DMS 273 treated with DMSO at 0.1 percent for 48 hours (cell line): ENCODE measurements at places on chromosomes 3 and 15.

DNA sequence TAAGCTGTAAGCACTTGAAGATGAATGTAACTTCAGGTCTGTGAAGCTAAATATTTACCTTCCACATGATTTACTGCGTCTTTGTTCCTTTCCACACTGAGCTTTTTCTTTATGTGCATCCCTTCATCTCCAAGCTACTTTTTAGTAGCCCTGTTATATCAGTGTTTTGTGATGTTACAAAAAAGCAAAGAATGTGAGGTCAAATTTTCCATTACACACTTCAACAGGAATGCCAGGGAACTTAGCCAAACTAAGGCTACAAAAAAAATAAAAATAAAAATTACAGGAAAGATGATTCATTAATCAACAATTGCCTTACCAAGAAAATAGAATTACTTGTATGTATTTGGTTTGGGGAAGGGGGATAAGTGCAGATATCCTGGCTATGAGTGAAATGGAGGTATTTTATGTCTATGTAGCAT is 73.0 kb downstream of the FILIP1L start:
- DNase-seq, result no peak

DNA sequence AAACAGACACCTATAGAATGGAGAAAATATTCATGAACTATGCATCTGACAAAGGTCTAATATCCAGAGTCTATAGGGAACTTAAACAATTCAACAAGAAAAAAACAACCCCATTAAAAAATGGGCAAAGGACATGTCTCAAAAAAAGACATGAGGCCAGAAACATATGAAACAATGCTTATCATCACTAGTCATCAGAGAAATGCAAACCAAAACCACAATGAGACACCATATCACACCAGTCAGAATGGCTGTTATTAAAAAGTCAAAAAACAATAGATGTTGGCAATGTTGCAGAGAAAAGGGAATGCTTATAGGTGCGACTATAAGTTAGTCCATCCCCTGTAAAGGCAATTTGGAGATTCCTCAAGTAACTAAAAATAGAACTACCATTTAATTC is 11.4 kb upstream of the HDGFL3 start:
- no peak for DNase-seq

DNA sequence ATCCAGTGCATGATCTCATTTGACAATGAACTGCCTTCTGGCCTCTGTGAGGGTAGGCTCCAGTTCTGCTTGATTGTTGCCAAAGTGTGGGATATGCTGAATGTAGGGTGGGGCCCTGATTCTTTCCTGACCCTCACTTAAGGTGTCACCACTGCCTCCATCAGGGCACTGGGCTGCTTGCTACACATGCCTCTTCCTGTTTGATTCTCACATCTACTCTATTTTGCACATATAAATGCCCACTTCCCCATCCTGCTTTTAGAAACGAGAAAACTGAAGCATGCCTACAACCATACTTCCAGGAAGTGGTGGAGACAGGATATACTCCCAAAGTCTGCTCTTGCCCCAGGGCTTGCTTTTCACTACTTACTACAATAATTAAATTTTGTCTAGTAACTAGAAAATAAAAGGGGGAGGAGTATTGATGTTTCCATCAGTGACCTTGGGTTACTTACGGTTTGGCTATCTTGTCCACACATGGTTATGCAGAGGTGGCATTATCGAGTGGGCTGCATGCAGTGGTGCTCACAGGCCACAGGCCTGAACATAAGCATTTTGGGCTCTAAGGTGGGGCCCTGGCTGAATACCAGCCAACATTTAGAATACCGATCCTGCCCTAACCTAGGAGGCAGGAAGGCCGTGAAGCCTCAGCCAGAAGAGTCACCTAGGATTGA is 6.7 kb downstream of the ZDHHC3 start:
- no peak for DNase-seq

DNA sequence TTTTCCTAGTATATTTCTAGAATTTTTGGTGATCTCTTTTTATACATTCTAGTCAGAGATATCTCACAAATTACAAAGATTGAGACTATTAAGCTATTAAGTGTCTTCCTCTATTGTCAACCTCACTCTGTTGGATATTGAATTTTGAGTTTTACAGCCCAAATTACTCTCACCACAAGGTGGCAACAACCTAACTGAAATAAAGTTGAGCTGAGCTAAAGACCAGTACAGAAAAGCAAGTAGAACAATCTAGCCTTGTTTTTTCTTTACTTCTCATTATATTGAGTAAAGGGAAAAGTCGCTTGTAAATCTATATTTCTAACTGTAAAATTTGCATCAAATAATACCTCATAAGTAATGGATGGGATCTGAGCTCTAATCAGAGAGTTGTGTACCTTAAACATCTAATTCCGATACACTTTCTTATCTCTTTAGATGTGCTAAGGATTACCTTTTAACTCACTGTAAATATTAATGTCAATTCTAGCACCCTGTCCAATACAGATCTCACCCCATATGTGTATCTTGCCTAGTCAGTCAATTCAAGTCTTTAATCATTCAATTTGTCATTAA is 13.6 kb upstream of the COMMD2 start:
- DNase-seq, result no peak

DNA sequence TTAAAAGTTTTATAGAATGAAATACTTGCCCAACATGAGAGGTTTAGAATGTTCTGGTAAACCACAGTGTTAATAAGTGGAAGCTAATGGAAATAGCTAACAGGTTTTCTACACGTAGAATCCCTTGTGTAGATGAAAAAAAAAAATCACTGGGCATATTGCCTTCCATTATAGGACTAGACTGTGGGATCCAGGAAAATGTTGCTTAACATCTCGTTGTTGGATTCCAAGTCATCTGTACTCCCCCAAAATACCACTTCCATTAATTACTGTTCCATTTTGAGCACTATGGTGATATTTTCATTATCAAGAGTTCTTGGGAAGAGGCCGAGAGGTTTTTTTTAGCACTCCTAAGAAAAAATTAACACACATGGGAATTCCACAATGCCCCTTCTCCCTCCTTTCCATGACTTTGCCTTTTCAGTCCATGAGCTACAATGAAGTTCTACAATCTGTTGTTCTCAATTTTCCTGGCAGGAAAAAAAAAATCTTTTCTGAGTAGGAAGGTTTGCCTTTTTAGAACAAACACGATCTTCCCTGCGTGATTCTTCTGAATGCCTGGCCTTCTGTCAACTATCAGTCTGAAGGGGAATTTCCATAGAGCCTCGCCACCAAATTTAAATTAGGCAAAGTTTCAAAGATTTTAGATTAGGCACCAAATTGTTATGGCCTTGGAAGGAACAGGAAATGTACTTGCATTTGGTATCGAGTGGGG is 74.4 kb upstream of the CTDSPL start:
- DNase-seq, result no peak

DNA sequence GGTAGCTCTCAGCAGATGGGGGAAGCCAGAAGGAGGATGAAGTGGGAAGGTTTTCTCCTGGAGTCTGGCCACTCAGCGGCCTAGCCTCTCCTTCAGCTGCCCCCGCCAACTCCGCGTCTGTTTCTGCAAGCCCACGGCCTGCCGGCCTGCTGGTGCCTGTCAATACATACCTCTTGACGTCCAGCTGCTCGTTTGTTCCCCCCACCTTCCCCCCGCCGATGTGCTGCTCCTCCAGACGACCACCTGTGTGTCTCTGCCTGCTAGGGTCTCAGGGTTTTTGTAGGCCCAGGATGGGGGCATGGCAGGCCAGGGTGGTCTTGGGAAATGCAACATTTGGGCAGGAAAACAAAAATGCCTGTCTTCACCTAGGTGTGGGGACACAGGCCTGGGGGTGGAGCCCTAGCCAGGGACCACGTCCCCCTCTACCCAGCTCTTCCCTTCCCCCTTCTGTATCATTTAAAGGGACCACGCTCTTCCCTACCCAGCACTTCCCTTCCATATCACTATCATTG is 137.8 kb downstream of the ALCAM start:
- DNase-seq, result no peak

- DNase-seq, result no peak
Measured at GRCh38 chr3:185658504-185658912, 72.4 kb downstream of the SENP2 start.

- DNase-seq, result no peak
Measured at GRCh38 chr15:33182278-33182905, 12.1 kb downstream of the FMN1 start.

- no peak for DNase-seq
Measured at GRCh38 chr15:68316061-68316804, 38.7 kb downstream of the FEM1B start.

- DNase-seq, result no peak
Measured at GRCh38 chr15:54298396-54298795, 320.2 kb downstream of the UNC13C start.

GRCh38 chr15:87268675-87269074 is 987.9 kb downstream of the NTRK3 start:
- no peak for DNase-seq

GRCh38 chr15:90465930-90466567 is 63.7 kb upstream of the CRTC3 start:
- no peak for DNase-seq

GRCh38 chr3:71376503-71376902 is 207.0 kb downstream of the FOXP1 start:
- DNase-seq, result no peak

- no peak for DNase-seq
Measured at GRCh38 chr3:134476306-134476705, 9.5 kb downstream of the ANAPC13 start.

- no peak for DNase-seq
Measured at GRCh38 chr15:21268436-21268940, 171.8 kb downstream of the POTEB3 start.

DNA sequence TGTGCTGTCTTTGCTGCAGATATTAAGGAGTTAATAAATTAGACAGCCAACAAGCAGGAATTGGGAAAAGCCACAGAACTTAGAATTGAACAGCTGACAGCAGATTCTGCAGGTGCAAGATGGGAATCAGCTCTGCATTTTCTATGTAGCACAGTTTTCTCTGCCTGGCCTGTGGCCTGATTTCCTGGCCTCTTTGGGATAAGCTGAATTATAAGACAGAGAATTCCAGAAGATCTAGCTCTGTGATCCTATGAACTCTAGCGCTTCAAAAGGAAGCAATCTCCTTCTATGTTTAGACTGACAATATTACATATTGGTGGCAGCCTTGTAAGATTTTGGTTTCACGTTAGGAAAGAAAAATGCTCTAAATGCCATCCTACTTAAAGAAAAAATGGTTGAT is 24.0 kb upstream of the SOX2 start:
- DNase-seq, result no peak

DNA sequence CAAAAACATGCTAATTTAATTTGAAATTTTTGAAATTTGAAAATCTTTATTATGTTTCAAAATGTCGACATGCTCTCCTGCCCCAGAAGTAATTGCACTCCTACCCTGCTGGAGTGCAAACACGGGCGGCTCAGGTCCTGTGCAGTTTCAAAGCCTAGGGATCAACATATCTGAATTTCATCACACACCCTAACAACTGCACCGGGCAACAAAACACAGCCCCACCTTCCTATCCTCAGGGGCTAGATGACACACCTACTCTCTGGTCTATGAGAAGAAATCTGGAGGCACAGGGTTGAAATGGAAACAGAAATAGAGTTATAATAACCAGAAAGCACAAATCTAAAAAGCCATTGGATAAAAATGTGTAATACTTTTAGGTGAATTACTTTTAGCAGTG is 61.4 kb downstream of the BFSP2 start:
- DNase-seq, result no peak

- DNase-seq, result no peak
Measured at GRCh38 chr3:114272271-114272670, 21.6 kb upstream of the TIGIT start.

GRCh38 chr15:67914537-67915460 is 75.0 kb upstream of the RNU6-1 start:
- no peak for DNase-seq

GRCh38 chr3:133112666-133113065 is 74.5 kb downstream of the TMEM108 start:
- no peak for DNase-seq

- no peak for DNase-seq
Measured at GRCh38 chr15:96893159-96893906, 562.8 kb downstream of the NR2F2 start.

- DNase-seq, result no peak
Measured at GRCh38 chr3:37622999-37623883, 238.4 kb upstream of the CTDSPL start.

DNA sequence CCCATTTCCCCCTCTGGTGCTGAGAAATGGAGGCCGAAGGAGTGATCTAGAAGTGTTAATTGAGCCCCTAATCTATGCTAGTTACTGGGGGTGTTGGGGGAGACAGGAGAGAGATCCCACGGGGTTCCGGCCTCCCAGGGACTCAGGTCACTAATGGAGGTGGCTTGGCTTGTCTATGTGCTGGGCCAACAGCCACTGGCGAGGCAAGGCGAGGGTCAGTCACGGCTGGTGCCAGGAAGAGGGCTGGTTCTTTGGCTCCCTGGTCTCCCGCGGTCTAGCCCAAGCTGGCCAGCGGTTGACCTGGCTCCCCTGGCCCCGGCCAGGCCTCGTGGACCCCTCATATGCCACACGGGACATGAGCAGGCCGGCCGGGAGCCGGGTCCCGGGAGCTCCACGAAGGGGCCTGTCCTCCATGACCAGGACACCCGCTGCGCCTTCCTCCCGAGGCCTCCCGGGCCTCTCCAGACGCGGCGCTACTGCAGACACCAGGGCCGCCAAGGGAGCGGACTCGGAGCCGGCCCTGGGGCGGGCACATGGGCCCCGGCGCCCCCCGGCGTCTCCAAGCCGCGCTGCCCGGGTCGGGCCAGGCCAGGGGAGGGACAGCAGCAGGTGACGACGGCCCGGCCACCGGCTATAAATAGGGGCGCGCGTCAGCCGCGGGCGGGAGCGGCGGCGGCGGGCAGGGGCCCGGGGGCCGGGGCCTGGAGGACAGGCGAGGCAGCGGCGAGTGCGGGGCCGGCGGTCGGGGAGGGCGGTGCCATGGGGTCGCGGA is at the start of gene ALPK3:
Gene ALPK3 (plus strand): TSS at position 663 of the 772 bp plus-strand sequence. CDS start 97 bp downstream, at position 760.
- no peak for DNase-seq

DNA sequence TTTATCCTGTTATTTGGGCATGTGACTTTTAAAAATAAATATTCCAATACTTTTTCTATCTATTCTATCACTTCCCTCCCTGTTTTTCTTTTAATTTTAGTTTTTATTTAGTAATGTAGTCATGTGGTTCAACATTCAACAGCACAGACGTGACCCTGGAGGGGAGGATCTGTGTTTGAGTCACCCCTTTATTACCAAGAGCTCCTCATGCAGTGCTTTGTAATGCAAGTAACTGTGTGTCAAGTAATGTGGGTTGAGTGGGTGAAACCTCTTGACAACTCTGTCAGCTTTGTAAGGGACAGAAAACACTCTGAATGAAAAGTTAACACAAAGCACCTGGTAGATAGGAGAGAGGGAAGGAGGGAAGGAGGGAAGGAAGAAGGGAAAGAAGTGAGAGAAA is 89.7 kb upstream of the FGF12 start:
- no peak for DNase-seq
